Activated CD4-positive, alpha-beta T cell treated with anti-CD3 and anti-CD28 coated beads for 36 hours (primary cell): ENCODE measurements at places on chromosomes 11 and 22. TPM values are rescaled to one million over a fixed set of nuclear protein-coding genes. Genes with fewer than 3 reads are reported as not detected.

- H3K4me3 ChIP-seq = no peak overlapping the region
- no peaks in the 10 kb centered on the region for H3K36me3 ChIP-seq
- no peaks in the 10 kb centered on the region for H3K4me1 ChIP-seq
- H3K27me3 ChIP-seq = no peaks in the 10 kb centered on the region
Observed at GRCh38 chr22:41038732-41039131, 53.7 kb upstream of the EP300 start.

- peak overlapping the region; percentile 37 for H3K27ac ChIP-seq
- no peaks in the 10 kb centered on the region for H3K36me3 ChIP-seq
- DNase-seq = no peak
- H3K4me1 ChIP-seq = peaks cover 41% of the 10 kb centered on the region
- H3K27me3 ChIP-seq = no peaks in the 10 kb centered on the region
Observed at GRCh38 chr11:75264356-75264755, 23.8 kb downstream of the TPBGL start.

DNA sequence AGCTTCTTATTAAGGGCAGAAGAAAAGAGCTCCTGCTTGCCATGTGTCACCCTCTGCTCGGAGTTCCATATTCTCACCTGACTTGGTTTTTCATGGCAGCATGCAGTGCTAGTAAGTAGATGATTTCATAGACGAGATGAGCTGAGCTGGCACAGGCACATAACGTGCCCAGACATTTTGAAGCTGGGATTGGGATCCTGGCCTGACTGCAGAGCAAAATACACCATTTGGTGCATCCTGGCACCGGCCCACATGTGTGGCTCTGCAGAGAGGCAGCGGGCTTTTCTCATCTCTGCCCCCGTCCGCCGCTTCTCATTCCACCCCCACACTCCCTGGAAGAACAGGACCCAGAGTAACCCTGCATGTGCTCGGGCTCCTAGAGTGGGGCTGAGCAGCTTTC, 24.8 kb downstream of the FAM118A start:
- no peak overlapping the region for H3K27ac ChIP-seq
- H3K4me3 ChIP-seq = no peak overlapping the region
- H3K27me3 ChIP-seq = no peaks in the 10 kb centered on the region
- peaks cover 44% of the 10 kb centered on the region for H3K36me3 ChIP-seq
- peaks cover 16% of the 10 kb centered on the region for H3K4me1 ChIP-seq

- no peak overlapping the region for H3K4me3 ChIP-seq
- H3K36me3 ChIP-seq = peaks cover 54% of the 10 kb centered on the region
- no peaks in the 10 kb centered on the region for H3K27me3 ChIP-seq
- no peak overlapping the region for H3K27ac ChIP-seq
Observed at GRCh38 chr22:21803811-21804249, 63.6 kb downstream of the MAPK1 start.

DNA sequence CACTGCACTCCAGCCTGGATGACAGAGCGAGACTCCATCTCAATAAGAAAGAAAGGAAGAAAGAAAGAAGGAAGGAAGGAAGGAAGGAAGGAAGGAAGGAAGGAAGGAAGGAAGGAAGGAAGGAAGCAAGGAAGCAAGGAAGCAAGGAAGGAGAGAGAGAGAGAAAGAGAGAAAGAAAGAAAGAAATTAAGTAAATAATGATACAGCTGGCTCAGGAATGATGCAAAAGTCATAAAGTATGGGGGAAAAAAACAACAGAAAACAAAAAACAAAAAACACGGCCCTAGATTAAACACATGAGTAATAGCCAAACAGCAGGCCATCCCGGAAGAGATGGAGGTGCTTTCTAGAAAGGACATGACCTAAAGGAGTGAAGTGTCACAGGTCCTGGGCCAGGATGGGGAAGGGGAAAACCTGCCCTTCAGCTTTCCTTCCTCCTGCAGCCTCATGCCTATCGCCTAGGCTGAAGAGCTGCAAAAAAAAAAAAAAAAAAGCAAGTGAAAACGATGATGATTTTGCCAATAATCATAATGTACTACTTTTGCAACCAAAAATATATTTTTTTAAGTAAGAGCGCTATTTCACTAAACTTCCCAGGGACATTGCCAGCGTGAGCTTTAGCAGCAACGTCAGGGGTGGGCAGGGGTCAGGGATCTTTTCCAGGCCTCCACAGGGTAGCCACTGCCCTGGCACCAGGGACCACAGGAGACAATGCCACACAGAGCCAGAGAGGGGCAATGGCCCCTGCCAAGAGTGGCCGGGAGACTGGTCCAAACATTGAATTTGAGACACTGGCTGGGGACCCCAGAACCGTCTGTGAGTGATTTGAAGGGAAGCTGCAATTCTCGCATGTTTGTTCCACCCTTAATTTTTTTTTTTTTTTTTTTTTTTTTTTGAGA, 28.2 kb upstream of the TMPRSS4 start:
- H3K27me3 ChIP-seq = no peaks in the 10 kb centered on the region
- peaks cover 92% of the 10 kb centered on the region for H3K4me1 ChIP-seq
- H3K4me3 ChIP-seq = no peak overlapping the region
- H3K36me3 ChIP-seq = no peaks in the 10 kb centered on the region
- H3K27ac ChIP-seq = peak overlapping the region; percentile 77

GRCh38 chr11:69721745-69722144, 17.9 kb upstream of the FGF19 start:
- DNase-seq = no peak
- no peak overlapping the region for H3K4me3 ChIP-seq
- no peak overlapping the region for H3K27ac ChIP-seq
- peaks cover 50% of the 10 kb centered on the region for H3K27me3 ChIP-seq
- no peaks in the 10 kb centered on the region for H3K4me1 ChIP-seq

DNA sequence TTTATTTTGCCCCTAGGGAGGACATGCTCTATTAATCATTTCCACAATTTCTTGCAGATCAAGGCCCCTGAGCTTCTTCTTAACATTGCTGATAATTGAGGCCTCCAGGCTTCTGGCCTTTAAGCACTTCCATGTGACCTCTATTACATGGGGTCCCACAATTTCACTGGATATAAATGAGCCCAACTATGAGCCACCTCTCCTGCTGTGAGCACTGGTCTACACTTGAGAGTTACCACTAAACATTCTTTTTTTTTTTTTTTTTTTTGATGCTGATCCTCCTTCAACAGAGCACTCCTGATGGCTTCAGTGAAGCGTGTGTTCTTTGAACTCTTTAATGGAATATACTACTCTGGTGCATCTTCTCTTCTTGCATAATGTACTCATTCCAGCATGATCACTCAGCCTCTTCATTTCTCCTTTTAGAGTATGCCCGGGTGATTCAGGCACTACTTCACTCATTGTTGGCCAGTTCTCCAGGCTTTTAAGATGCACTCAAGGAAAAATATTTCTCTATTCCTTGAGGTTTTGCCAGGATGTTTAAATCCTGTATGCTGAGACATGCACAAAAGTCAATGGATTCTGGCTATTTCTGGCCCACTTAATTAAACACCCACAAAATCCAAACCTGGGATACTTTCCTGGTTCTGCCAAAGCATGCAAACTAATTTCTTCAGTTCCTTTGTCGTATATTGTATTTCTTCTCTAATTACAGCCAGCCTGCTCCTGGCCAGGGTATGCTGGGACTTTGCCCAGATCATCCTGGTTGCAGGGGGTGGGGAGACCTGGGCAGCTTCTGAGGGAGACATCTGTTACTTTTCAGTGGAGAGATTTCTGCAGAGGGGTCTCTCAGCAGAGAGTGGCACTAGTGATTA, 257.8 kb upstream of the LUZP2 start:
- no peaks in the 10 kb centered on the region for H3K27me3 ChIP-seq
- DNase-seq = no peak
- H3K4me1 ChIP-seq = no peaks in the 10 kb centered on the region
- H3K36me3 ChIP-seq = no peaks in the 10 kb centered on the region
- H3K27ac ChIP-seq = no peak overlapping the region

GRCh38 chr11:125049164-125049792, 13.8 kb upstream of the SLC37A2 start:
- peaks cover 3% of the 10 kb centered on the region for H3K36me3 ChIP-seq
- DNase-seq = no peak
- H3K4me1 ChIP-seq = no peaks in the 10 kb centered on the region
- H3K27me3 ChIP-seq = no peaks in the 10 kb centered on the region
- no peak overlapping the region for H3K27ac ChIP-seq

Gene BACE1
- total RNA-seq = 1.0 TPM

Gene GPR137
- total RNA-seq = 23.6 TPM

Gene SLC22A12
- not detected for total RNA-seq

Gene SEPTIN3
- 1.8 TPM for total RNA-seq

Gene TTLL12
- total RNA-seq = 85.2 TPM

Gene RPUSD4
- 33.9 TPM for total RNA-seq

Gene SCGB2A2
- not detected for total RNA-seq

Gene MOGAT2
- not detected for total RNA-seq
